ENCODE measurements at places on chromosomes 5 and 9. TPM values are rescaled to one million over a fixed set of nuclear protein-coding genes. Genes with fewer than 3 reads are reported as not detected.

Gene FCN2
- total RNA-seq: not detected

DNA sequence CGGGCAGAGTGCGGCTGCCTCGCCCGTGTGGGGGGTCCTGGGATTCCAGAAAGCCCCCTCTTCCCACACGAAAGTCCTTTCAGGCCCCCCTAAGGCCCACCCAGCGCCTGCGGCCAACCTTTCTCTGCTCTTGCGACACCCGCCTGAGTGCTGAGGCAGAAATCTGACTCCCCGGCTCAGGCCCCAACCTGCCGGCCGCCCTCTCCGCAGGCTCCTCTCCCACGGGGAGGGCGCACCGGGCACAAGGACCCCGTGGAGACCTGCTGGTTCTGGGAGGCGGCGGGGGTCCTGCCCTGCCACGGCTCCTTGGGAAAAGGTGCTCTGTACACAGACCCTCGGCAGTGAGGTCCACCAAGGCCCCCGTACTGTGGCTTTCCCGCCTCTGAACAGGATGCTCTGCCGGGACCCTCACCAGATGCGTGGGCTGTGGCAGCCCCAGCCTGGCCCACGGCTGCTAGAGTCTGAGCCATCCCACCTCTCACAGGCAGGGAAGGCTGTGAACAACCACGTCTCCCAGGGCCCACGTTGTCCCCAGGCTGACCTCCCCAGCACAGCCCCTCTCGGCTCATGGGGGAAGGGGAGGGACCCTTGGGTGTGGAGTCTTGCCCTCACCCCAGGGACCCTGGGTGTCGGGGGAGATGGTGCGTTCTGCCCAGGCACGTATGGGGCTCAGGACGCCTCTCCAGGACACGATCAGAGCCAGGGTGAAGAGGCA lies 41.5 kb upstream of the EGFL7 start:
- DNase-seq: no peak
- H3K36me3 ChIP-seq: no peaks in the 10 kb centered on the region
- no peaks in the 10 kb centered on the region for H3K27me3 ChIP-seq
- no peak overlapping the region for H3K4me3 ChIP-seq

Gene PCDHA6
- 0.14 TPM for total RNA-seq

DNA sequence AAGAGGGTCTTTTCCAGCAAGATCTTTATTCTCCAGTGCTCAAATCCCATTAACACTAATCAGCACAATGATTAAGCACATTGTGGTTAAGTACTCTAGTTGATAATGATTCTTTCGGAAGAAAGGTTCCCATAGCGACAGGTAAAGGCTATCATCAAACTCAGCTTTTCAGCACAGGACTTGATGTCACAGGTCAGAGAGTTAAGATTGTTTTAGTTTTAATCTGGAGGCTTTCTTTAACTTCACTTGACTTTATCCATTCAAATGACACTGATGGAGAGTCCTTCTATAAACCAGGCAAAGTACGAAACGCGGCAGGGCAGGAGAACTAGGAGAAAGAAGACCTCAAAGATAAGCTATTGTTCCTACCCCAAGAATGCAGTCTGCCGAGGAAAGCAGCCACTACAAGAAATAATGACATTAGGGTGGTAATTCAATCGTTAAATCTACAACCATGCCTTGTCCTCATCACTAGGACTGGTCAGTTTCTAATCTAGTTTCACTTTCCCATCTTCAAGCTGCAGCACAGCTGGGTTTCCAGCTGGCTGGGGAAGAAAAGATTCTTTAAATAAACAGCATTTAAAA lies 4.6 kb downstream of the NRG2 start:
- H3K27me3 ChIP-seq: no peaks in the 10 kb centered on the region
- peaks cover 39% of the 10 kb centered on the region for H3K4me1 ChIP-seq
- no peak for DNase-seq
- H3K27ac ChIP-seq: peak overlapping the region; percentile 22
- H3K4me3 ChIP-seq: peak overlapping the region; percentile 69

Gene LURAP1L
- total RNA-seq: 10.3 TPM

Gene BSPRY
- 0.14 TPM for total RNA-seq

DNA sequence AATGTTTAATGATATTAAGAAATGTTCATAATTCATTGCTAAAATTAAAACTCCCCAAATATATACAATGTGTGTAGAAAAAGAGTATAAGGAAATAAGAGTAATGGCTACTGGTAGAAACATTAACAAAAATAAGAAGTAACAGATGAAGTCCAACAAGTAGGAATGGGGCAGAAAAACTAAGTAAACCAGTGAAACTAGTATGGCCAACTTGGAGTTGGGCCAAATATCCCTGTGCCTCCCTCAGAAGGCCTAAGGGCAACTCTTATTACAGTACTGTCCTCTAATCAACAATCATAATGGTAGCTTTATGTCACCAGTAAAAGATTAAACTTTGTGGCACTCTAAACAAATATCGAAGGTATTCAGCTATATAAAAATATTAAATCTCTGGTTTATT lies 93.5 kb downstream of the SSBP2 start:
- H3K4me3 ChIP-seq: no peak overlapping the region
- no peak for DNase-seq
- no peaks in the 10 kb centered on the region for H3K4me1 ChIP-seq
- H3K27me3 ChIP-seq: no peaks in the 10 kb centered on the region
- H3K27ac ChIP-seq: no peak overlapping the region

GRCh38 chr5:102772273-102772672 lies 17.2 kb downstream of the PAM start:
- H3K4me1 ChIP-seq: peaks cover 30% of the 10 kb centered on the region
- H3K27ac ChIP-seq: no peak overlapping the region
- H3K4me3 ChIP-seq: no peak overlapping the region
- H3K36me3 ChIP-seq: no peaks in the 10 kb centered on the region
- no peak for DNase-seq

- no peaks in the 10 kb centered on the region for H3K4me1 ChIP-seq
- DNase-seq: no peak
- H3K27me3 ChIP-seq: no peaks in the 10 kb centered on the region
Measured at GRCh38 chr9:132662152-132662945, 7.4 kb downstream of the DDX31 start.

Gene TMEM215
- total RNA-seq: not detected

- H3K4me1 ChIP-seq: no peaks in the 10 kb centered on the region
- no peaks in the 10 kb centered on the region for H3K27me3 ChIP-seq
- DNase-seq: no peak
- H3K4me3 ChIP-seq: no peak overlapping the region
Measured at GRCh38 chr9:74940600-74940999, 12.1 kb downstream of the C9orf40 start.

- no peaks in the 10 kb centered on the region for H3K36me3 ChIP-seq
- H3K4me3 ChIP-seq: no peak overlapping the region
- H3K4me1 ChIP-seq: peaks cover 39% of the 10 kb centered on the region
- no peaks in the 10 kb centered on the region for H3K27me3 ChIP-seq
Measured at GRCh38 chr9:69097923-69098593, 62.5 kb downstream of the FXN start.

- H3K27ac ChIP-seq: no peak overlapping the region
- H3K36me3 ChIP-seq: no peaks in the 10 kb centered on the region
- DNase-seq: no peak
- no peaks in the 10 kb centered on the region for H3K4me1 ChIP-seq
- H3K27me3 ChIP-seq: no peaks in the 10 kb centered on the region
Measured at GRCh38 chr5:5025098-5025773, 114.9 kb upstream of the ADAMTS16 start.

Gene SHLD3
- 4.9 TPM for total RNA-seq

GRCh38 chr9:136059851-136060670 lies 35.0 kb downstream of the NACC2 start:
- no peak overlapping the region for H3K27ac ChIP-seq
- H3K4me1 ChIP-seq: peaks cover 76% of the 10 kb centered on the region
- DNase-seq: no peak
- H3K36me3 ChIP-seq: peaks cover 7% of the 10 kb centered on the region

GRCh38 chr9:119368681-119369581 lies at the start of gene BRINP1:
BRINP1 (minus strand) TSS chr9:119369435; CDS start chr9:119313355, 56,080 bp downstream.
- no peak for DNase-seq
- H3K27me3 ChIP-seq: peaks cover 5% of the 10 kb centered on the region
- peaks cover 12% of the 10 kb centered on the region for H3K4me1 ChIP-seq
- H3K27ac ChIP-seq: no peak within 1 kb of the TSS

GRCh38 chr5:170306381-170306831 lies 8.8 kb upstream of the LCP2 start:
- peaks cover 42% of the 10 kb centered on the region for H3K4me1 ChIP-seq
- H3K4me3 ChIP-seq: no peak overlapping the region
- H3K36me3 ChIP-seq: no peaks in the 10 kb centered on the region

GRCh38 chr5:151144275-151144674 lies 13.3 kb downstream of the ANXA6 start:
- peaks cover 79% of the 10 kb centered on the region for H3K4me1 ChIP-seq
- H3K36me3 ChIP-seq: peaks cover 27% of the 10 kb centered on the region
- no peaks in the 10 kb centered on the region for H3K27me3 ChIP-seq
- no peak for DNase-seq

DNA sequence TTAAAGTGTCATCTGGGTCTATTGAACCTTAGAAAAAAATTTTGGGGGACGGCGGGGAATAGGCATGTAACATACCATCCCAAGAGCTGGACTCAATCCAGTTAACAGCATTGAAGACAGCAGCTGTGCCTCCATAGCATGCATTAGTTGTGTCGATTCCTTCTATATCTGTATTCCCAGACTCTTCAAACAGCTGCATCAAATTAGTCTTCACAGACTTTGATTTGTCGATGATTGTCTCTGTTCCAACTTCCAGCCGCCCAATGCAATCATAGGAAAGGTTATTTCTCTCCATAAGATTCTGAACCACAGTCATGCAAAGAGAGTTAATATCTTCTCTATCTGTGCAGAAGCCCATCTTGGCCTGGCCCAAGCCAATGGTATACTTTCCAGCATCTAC lies 14.8 kb downstream of the HMGCS1 start:
- no peaks in the 10 kb centered on the region for H3K4me1 ChIP-seq
- H3K27me3 ChIP-seq: no peaks in the 10 kb centered on the region
- no peak overlapping the region for H3K4me3 ChIP-seq
- H3K36me3 ChIP-seq: peaks cover 14% of the 10 kb centered on the region

Gene ARHGEF28
- total RNA-seq: 35.5 TPM

GRCh38 chr9:127535396-127535795 lies 76.7 kb upstream of the STXBP1 start:
- peak overlapping the region; percentile 90 for H3K27ac ChIP-seq
- H3K4me3 ChIP-seq: no peak overlapping the region
- H3K36me3 ChIP-seq: no peaks in the 10 kb centered on the region
- no peak for DNase-seq

DNA sequence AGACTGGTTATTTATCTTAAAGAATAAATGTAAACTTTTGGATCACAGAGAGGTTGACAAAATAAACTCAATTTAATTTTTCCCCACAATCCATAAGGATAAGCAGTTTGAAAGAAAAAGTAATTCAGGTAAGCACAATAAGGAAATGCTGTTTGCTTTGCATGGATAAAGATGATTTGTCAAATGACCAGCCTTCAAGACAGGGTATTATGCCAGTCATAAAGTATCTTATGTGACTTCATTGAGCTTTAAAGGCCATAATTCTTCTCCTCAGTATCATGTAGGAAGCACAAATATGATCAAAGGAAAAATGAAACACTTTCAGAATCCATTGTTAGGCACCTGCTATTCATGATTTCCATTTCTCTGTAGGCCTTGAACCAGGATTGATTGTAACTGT lies 180.7 kb upstream of the PPP1R2B start:
- no peak overlapping the region for H3K4me3 ChIP-seq
- no peaks in the 10 kb centered on the region for H3K4me1 ChIP-seq
- H3K36me3 ChIP-seq: no peaks in the 10 kb centered on the region
- no peak for DNase-seq

Gene NPR3
- total RNA-seq: 25.7 TPM

DNA sequence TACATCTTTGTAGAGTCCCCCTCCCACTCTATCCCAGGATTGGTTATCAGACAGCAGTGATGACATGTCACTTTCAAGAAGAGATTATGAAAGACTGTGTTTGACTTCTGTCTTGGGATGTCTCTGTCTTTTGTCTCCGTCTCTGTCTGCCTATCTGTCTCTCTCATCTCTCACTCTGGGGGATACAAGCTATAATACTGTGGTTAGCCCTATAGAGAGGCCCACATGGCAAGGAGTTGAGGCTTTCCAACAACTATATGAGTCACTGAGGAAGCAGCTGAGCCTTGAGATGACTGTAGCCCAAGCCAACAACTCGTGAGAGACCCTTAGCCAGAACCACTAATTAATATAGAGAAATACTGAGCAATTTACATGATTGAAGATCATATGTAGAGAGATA lies 284.8 kb downstream of the PDE4D start:
- no peaks in the 10 kb centered on the region for H3K27me3 ChIP-seq
- no peak overlapping the region for H3K4me3 ChIP-seq
- peaks cover 4% of the 10 kb centered on the region for H3K4me1 ChIP-seq
- no peak overlapping the region for H3K27ac ChIP-seq
- no peak for DNase-seq

GRCh38 chr5:65927503-65928321 lies 1.3 kb downstream of the ERBIN start:
- H3K4me3 ChIP-seq: peak overlapping the region; percentile 99
- H3K36me3 ChIP-seq: no peaks in the 10 kb centered on the region
- DNase-seq: no peak
- H3K27ac ChIP-seq: peak overlapping the region; percentile 99
- peaks cover 16% of the 10 kb centered on the region for H3K4me1 ChIP-seq

Gene C1QTNF2
- 13.8 TPM for total RNA-seq

Gene CERT1
- 43.7 TPM for total RNA-seq

GRCh38 chr5:41447650-41448510 lies 62.5 kb downstream of the PLCXD3 start:
- no peak for DNase-seq
- no peaks in the 10 kb centered on the region for H3K4me1 ChIP-seq
- no peak overlapping the region for H3K4me3 ChIP-seq
- H3K36me3 ChIP-seq: no peaks in the 10 kb centered on the region

GRCh38 chr5:149175346-149176105 lies 34.2 kb downstream of the ABLIM3 start:
- H3K27ac ChIP-seq: peak overlapping the region; percentile 83
- H3K27me3 ChIP-seq: no peaks in the 10 kb centered on the region
- no peak overlapping the region for H3K4me3 ChIP-seq
- H3K36me3 ChIP-seq: no peaks in the 10 kb centered on the region
